Fibroblast of skin of scalp (primary cell): ENCODE measurements at places on chromosomes 3 and 15.

DNA sequence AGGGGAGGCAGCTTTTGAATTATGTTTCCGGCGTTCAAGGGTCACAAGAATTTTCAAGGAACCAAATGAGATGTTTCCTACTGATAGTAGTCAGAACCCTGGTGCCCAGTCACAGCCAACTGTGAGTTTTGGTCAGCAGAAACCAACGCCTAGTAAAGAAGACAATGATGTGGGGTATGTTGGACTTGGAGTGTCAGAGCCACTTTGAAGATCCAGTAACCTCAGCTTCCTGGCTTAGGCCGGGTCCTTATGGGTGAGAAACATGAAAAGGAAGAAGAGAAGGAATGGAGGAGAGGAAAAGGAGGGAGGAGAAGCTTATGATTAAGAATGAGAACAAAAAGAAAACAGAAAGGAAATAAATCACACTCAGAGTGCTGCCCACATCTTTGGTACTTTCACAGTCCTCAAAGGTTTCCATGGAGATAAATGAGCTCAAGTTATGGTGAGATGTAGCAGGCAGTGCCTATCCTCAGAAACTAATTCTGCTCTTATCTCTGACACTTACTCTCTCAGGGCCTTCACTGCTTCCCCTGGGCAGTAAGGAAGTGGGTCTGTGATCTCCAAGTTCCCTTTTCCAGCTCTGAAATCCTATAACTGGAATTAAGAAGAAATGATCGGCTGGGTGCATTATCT lies 2.0 kb upstream of the MCF2L2 start:
- DNase-seq: no peak

GRCh38 chr3:22981166-22981565 lies 222.0 kb upstream of the UBE2E2 start:
- no peak for DNase-seq

- no peak for DNase-seq
These were observed 29.4 kb downstream of the ZNF589 start for GRCh38 chr3:48270306-48270705.

DNA sequence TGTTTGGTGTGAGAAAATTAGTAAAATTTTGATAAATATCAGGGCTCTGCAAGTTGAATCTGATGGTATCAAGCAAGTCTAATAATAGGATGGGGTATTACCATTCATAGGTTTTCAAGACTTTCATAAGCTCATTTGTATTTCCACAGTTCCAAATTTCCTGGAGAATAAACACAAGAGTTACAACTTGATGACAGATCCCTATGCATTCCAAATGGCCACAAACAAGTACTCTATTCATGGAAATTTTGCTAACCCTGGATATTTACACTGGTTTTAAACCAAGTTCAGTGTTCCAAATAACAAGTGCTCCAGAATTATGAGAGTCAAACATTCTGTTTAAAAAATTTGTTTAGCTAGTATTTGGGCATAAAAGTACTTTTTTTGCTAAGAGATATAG lies 75.0 kb upstream of the CNTN6 start:
- no peak for DNase-seq

DNA sequence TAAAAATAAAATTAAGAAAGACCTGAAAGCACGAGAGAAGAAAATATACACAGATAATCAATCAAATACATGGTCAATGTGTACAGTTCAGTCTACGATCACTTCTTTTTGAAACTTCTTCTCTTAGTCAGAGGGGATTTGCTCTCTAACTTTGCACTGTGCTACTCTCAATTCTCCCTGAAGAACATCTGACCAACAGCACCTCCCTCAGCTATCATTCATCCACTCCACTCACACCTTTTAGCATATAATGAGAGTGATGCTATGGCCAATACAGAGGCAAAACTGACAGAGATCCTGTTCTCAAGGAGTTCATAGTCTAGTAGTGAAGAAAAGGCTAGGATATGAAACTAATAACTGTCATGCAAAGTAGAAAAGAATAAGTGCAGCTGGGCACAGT lies 45.9 kb downstream of the P3H2 start:
- DNase-seq: no peak

DNA sequence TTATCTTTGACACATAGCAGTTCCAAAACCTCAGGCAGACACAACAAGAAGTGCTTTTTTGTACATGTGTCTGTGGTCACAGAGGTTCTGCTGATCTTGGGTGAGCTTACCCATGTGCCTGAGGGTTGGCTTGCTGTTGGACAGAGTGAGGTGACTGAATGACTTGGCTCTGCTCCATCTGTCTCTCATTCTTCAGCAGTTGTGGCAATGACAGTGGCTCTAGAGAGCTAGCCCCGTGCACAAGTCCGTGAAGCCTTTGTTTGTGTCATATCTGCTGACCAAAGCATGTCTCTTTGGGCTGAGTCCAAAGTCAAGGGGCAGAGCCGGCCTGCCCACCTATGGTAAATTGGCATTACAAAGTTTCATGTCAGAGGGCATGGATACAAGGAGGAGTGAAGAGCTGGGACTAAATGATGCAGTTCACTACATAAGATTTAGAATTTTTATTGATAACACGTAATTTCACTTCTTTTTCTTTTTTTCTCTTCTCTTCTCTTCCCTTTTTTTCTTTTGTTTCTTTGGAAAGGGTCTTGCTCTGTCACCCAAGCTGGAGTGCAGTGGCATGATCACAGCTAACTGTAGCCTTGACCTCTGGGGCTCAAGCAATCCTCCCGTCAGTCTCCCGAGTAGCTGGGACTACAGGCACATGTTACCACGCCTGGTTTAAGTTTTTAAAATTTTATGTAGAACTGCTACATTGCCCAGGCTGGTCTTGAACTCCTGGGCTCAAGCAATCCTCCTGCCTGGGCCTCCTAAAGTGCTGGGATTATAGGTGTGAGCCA lies 77.9 kb downstream of the ITPR1 start:
- no peak for DNase-seq

DNA sequence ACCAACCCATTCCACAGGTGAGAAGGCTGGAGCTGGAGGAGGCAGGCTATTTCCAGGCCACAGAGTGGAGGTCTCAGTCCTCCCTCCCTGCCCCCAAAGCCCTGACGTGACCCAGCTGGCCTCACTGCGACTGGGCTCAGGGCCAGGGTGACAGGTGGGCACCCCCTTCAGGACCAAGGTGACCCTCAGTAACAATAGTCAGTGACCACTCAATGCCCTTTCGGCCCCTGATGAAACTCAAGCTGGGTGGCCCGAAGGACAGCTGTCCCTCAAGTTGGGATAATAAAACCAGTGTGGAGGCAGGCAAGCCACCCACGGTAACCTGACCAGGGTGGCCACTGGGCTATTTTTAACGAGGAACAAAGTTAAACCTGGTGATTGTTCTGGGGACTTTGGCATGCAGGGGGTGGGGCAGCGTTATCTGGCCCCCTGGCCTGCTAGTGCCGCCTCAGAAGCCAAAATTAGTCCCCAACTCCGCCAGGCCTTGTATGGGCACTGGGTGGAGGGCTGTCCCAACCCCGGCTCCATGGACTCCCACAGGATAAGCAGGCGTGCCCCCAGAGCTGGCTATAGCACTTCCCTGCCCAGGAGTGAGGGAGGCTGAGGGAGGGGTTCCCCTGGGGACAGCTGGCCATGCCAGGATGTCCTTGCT lies 1.1 kb downstream of the TNNC1 start:
- DNase-seq: no peak

DNA sequence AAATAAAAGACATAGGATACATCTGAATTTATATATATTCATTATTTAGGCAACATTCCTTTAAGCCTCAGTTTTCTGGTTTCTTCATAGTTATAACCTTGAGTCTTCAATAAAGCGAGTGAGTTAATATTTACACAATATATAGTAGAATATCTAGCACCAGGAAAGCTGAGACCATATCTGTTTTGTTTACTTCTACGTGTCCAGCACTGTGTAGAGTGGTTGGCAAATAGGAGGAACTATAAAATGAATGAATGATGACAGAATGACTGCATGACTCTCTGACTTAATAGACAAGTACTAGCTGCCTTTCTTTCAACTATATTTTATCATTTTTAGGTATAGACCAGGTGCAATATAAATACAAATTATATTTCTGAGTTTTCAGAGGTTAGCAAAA lies 197.8 kb upstream of the RBMS3 start:
- DNase-seq: no peak

DNA sequence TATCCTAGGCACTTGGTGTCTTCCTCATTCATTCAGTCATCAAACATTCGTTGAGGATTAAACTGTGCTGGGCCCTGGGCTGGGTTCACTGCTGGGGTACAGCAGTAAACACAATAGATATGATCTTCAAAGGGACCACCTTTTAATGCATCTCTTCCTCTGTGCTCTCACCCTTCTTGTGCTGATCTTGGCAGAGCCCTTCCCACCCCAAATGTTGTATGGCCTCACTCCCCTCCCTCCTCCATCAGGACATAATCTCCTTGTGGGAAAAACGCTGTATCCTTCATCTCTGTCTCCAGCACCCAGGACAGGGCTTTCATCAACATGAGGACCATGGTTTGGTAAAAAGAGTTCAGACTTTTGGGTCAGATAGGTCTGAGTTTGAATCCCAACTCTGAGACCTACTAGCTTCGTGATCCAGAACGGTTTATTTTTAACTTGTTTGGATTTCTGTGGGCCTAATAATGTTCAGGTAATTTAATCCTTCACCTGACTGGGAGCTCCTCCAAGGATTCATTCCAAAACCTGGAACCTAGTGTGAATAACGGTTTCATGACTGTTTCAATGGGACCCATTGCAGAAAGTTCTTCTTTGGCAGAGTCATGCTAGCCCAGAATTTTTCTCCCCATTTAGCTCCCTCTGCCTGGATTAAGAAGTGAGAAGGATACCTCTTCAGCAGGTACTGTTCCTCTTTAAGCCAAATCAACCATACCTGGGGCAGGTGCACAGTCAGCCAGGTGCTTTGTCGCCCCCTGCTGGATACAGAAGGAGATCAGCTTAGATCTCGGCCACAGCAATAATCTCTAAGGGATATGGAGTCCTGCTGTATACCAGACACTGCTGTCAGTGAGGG lies 5.2 kb upstream of the WNT7A start:
- DNase-seq: no peak

DNA sequence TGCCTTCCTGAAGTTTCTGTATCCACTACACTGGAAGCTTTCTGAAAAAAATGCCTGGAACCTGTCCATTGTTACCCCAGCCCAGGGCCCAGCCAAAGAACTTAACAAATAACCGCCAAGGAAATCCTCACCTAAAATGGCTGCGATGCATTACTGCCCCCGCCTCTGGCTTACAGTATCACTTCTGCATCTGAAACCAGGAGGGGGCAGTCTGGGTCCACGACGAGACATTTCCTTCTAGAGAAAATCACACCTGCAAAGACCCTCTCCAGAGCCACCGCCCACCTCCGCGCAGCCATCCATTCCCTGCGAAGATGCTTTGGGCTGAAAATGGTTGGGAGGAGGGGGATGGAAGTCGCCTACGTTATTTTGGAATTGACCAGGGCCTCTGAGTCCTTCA lies 22.4 kb upstream of the CELF6 start:
- DNase-seq: no peak

- no peak for DNase-seq
These were observed 25.4 kb downstream of the SH3BP5 start for GRCh38 chr3:15306979-15307359.

- DNase-seq: peak; percentile 45
These were observed 812 bp upstream of the SLC12A8 start for GRCh38 chr3:125213364-125213755.

- DNase-seq: no peak
These were observed 1031.7 kb upstream of the CFAP20DC start for GRCh38 chr3:60081381-60082095.

DNA sequence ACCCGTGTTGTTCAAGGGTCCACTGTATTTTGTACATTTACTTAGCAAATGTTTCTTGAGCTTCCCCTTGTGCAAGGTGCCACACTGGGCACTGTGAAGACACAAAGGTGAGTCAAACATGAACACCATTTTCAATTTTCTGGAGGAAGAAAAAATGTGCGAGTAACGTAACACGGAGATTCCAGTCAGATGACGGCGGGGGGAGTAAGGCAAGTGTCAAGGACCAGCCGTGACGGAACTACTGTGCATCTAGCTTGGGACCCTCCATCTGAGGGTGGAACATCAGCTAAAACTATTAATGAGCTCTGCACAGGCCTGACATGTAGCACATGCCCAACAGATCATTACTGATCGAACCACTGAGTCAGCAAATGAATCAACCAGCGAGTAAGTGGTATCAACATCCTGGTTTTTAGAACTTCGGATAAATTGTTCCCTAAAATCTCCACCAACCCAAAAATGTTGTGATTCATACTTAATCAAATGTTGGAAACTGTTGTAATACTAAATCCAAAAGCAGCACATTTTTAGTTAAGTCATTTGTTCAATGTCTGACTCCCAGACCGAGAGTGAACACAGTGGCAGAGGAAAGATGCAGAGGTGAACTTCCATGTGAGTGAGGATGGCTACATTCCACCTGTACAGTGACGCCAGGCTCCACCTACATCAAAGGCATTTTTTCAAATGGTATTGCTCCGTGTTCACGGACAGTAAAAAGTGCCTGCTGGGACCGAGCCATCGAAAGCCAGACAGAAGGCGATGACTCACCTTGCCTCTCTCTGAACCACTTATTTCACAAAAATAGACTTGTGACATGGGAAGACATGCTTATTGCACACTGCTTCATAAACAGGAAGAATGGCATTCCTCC lies 172.2 kb downstream of the ATP10A start:
- DNase-seq: peak; percentile 74

DNA sequence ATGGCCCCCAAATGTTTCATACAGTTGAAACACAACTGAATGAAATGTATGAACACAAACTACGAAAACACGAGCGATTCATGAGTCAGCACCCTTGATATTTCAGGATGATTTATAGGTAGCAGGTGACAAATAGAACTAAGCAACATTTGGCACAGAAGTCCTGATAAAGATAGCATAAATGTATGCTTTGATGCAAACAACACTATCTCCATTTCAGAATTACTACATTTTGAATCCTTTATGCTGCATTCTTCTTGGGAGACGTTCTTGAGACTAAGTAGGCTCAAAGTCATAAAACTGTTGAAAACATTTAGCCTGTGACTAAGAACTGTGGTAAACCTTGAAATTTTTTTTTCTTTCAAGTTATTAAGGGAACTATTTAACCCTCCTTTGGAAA lies 200.3 kb upstream of the ICE2 start:
- DNase-seq: peak; percentile 37

GRCh38 chr3:38519000-38519399 lies 22.9 kb downstream of the EXOG start:
- no peak for DNase-seq

GRCh38 chr3:178422406-178422805 lies 113.8 kb upstream of the KCNMB2 start:
- DNase-seq: no peak

- no peak for DNase-seq
These were observed 2.8 kb upstream of the RPL24 start for GRCh38 chr3:101689286-101689685.

DNA sequence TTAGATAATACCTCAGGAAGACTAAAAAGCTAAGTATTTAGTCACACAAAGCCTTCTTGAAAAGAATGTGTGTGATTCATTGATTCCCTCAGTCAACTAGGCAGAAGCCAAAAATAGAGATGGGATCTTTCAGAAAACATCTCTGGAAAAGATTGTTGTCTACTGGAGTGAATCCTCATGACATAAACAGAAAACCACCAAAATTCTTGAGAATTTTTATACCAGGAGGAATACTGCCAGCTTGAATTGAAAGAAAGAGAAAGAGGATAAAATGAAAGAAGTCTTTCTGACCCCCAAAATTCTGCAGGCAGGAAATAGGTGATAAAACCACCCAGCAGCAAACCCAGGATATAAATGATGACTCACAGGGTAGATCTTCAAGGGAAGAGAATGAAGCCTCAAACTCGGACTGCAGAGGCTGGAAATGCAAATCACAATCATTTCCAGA lies 363.1 kb upstream of the PLSCR5 start:
- DNase-seq: peak; percentile 96

- no peak for DNase-seq
These were observed 292.5 kb downstream of the CHST2 start for GRCh38 chr3:143412084-143412483.

GRCh38 chr3:183306798-183307671 lies 54.0 kb downstream of the B3GNT5 start:
- peak; percentile 62 for DNase-seq
